NCI-H748 treated with DMSO at 0.1 percent for 48 hours (cell line): ENCODE measurements at places on chromosomes 3 and 15.

DNA sequence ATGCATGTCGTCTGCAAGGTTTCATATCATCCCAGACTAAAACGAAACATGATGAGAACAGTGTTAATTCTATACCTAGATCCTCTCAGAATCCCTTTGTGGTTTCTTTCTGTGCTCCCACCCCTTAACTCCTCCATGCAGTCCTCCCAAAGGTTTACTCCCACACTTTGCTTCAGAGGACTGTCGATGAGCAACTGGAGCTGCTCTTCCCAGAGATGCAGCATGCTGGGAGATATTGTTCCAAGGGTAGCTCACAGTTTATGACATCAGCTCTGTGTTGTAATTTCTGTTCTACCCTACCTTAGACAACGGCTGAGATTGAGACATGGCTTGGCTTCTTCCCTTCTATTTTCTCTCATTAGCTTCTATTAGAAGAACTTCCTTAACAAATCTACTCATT is 313.0 kb upstream of the COL8A1 start:
- no peak for DNase-seq

GRCh38 chr15:41256577-41257038 is 25.5 kb downstream of the CHP1 start:
- no peak for DNase-seq

- no peak for DNase-seq
These were observed 23.2 kb downstream of the RCN2 start for GRCh38 chr15:76954744-76955143.

DNA sequence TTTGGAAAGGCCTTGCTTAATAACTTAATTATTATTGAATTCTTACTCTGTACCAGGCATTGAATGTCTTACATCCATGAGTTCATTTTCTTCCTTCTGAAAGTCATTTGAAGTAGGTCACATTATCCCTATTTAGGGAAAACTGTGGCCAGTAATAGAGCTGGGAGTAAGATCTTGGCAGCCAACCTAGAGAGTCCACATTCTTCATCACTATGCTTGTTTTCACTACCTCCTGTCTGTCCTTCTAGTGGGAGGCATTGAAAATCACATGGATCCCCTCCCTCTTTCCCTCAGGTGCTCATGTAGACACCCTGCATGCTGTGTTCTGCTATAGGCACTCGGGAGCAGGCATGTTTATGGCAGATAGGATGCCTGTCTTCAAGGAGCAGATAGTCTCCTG is 154.9 kb downstream of the EBLN2 start:
- DNase-seq: no peak

DNA sequence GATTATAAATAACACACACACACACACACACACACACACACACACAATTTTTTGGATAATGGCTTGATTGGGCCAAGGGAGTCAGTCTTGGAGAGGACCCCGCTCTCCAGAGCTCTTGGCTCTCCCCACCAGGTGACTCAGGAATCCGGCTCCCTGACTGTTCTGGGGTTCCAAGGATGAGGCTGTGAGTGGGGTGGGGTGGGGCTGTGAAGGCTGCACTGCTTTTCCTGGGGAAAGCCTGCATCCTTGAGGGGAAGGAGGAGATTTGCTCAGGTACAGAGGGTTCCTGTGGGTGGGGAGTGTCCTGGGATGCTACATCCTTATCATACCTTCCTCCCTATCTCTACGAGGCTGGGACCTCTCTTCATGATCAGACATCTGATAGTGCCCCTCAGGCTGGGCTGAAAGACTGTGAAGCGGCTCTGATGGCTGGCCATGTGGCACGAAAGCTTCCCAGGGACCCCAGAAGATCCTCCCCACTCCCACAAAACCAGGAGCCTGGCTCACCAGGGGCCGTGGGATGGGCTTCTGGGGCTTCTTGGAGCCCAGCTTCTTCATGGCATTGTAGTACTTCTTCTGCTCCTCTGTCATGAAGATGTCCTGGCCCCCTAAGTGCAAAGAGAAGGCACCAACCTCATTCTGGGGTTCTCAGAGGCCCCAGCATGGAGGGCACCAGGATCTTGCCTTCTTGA is 59.2 kb downstream of the EXOG start:
- DNase-seq: no peak

GRCh38 chr3:155096303-155097008 is 16.3 kb downstream of the MME start:
- no peak for DNase-seq
